ENCODE measurements at places on chromosomes 1 and 21. TPM values are rescaled to one million over a fixed set of nuclear protein-coding genes. Genes with fewer than 3 reads are reported as not detected.

DNA sequence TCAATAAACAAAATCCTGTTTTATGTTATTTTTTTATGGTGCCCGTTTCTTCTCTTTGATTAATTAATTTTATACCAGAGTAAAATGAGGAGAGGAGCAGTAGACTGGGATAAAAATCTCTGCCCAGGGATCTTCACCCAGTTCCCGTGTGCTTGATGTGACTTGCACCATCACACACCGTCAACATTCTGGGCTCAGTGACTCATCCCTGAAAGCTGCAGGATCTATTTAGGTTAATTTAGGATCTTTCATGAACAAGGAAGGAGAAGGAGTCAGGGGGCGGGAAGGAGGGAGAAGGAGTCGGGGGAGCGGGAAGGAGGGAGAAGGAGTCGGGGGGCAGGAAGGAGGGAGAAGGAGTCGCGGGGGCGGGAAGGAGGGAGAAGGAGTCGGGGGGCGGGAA, 182.4 kb downstream of the SMYD3 start:
- no peak for DNase-seq

- peak; percentile 82 for DNase-seq
Measured at GRCh38 chr1:44239331-44239960, 26.2 kb downstream of the DMAP1 start.

- DNase-seq: no peak
Measured at GRCh38 chr1:89812992-89813391, 7.8 kb upstream of the LRRC8D start.

DNA sequence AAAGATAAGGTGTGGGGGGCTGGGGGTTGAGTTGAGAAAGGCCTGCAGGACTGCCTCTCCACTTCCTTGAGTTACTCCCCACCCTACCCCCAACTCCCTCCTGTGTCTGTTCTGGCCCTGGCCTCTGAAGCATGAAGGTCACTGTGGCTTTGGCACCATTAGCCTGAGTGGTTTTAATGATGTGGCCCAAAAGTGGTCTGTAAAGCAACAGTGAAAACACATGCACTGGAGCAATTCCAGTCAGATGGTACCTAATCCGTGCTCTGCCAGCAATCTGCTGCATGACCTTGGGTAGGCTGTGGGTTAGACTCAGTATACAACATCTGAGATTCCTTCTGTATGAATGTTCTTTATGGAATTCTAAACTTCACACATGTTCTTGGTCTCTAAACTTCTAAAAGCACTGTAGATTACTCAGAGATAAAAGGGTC, 86.5 kb upstream of the ATP1A1 start:
- DNase-seq: peak; percentile 19

DNA sequence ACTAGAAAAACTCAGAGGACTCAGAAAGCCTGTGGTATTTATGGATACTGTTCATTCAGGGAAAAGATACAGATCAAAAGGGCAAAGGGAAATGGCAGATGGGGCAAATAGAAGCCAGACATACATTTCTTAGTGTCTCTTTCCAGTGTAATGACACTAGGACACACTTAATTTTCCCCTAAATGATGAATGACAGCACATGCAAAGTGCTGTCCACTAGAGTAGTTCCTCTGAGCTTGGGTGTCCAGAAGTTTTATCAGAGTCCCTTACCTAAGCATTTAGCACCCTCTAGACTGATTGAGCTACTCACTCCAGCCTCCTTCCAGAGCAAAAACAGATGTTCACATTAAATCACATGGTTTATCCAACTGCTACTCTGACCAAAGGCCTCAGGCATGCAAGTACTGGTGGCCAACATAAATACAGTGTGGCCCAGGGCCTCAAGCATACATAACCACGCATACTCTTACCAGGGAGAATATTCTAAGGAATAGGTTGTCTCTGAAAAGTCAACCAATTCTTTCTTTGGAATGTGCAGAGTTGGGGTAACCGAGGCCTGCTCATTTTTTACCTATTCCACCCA, 166.9 kb downstream of the NCAM2 start:
- peak; percentile 16 for DNase-seq

DNA sequence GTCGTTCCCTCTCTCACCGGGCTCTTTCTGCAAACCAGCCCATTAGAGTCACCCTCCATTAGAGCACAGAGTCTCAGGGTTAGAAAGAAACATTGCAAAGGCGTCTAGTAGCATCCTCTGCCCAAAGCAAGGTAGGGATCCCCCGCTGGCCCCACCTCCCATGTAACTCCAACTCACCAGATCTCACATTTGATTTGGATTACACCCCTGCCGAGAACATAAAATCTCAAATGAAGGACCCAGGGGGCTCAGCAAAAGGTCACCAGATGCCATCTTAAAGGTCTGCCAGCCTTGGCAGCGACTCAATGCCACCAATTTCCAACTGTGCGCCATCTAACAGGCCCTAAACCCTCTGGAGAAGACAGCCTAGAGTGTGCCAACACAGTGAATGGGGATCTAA, 14.1 kb downstream of the C1orf87 start:
- no peak for DNase-seq

DNA sequence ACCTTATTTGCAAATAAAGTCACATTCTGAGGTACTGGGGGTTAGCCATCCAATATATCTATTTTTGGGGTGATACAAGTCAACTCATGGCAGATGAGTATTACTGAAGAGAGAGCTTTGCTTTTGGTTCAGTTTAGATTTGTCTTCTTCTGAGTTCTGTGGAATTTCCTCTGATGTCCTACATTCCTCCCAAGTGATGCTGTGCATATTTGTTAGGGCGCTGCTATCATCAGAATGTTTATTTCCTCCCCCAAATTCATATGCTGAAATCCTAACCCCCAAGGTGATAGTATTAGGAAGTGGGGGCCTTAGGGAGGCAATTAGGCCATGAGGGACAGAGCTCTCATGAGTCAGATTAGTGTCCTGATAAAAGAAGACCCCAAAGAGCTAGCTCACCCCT, 96.2 kb upstream of the WLS start:
- DNase-seq: no peak

DNA sequence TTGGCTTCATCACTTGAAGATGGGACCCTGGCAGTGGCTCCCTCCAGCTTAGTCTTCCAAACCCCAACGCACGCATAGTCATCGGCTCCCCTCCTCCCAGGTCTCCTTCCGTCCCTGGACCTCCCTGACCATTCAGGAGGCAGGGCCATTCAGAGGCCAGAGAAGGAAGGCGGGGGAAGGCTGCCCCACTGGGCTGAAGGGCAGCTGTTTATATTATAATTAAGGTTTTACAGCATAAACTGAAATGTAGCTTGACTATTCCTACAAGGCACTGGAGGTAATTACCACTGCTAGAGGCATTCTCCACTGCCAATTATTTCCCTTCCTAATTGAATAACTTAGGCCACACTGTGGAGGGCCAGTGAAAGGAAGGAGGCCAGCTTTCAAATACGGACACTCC, 170.6 kb upstream of the PROX1 start:
- no peak for DNase-seq

DNA sequence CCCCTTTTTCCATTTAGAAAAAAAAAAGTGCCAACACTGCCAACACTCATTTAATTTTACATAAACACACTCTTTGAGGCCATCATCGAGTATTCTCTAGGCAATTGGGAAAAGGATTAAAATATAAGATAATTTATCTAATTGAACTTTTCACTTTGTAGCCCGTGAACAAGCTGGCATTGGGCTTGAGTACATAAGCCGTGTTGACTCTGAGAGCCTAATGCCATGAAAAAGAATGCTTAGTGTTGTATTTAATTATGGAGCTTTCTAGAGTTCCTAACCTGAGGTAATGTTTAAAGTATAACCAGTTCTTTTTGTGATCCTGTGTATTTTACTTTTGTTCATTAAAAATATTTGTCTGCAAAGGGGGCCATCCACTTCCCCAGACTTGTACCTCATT, 193.8 kb downstream of the LYPLAL1 start:
- DNase-seq: no peak

- DNase-seq: no peak
Measured at GRCh38 chr21:46063227-46063626, 34.7 kb upstream of the COL6A2 start.

Gene FBLIM1
- 9.0 TPM for total RNA-seq

Gene PSRC1
- total RNA-seq: 73.2 TPM

Gene DISC1
- total RNA-seq: 4.1 TPM

Gene ZNF695
- 17.4 TPM for total RNA-seq

Gene ALX3
- not detected for total RNA-seq

Gene TCHH
- not detected for total RNA-seq
